ENCODE measurements at places on chromosomes 6 and 20. TPM values are rescaled to one million over a fixed set of nuclear protein-coding genes. Genes with fewer than 3 reads are reported as not detected.

The SMOC2 gene
- not detected for total RNA-seq

The TAF11 gene
- total RNA-seq, result 19.3 TPM

The CST2 gene
- not detected for total RNA-seq

The ZNF334 gene
- total RNA-seq, result not detected

The CLVS2 gene
- total RNA-seq, result 0.07 TPM

The TAAR1 gene
- not detected for total RNA-seq

The PIGU gene
- 25.1 TPM for total RNA-seq

The FAM209A gene
- 0.25 TPM for total RNA-seq

The PPP1R3G gene
- 1.7 TPM for total RNA-seq

The HLA-DRB1 gene
- not detected for total RNA-seq

The GOPC gene
- 15.8 TPM for total RNA-seq

The SIRPB1 gene
- total RNA-seq, result 0.63 TPM

The PRRT1 gene
- total RNA-seq, result 0.95 TPM

The SOBP gene
- 1.2 TPM for total RNA-seq

The PGC gene
- total RNA-seq, result not detected

The ARHGAP40 gene
- not detected for total RNA-seq

The GPX5 gene
- not detected for total RNA-seq

The CST7 gene
- total RNA-seq, result not detected

The C4A gene
- total RNA-seq, result 1.3 TPM

The TFEB gene
- total RNA-seq, result 5.5 TPM

The GHRH gene
- total RNA-seq, result not detected

The ATP6V1G2 gene
- 0.40 TPM for total RNA-seq

The PCED1A gene
- total RNA-seq, result 28.1 TPM

The EHMT2 gene
- 34.6 TPM for total RNA-seq

The TCF15 gene
- total RNA-seq, result not detected

The HLA-DQB2 gene
- not detected for total RNA-seq

The RBBP8NL gene
- total RNA-seq, result not detected

The IL17A gene
- total RNA-seq, result not detected

The SIRPD gene
- total RNA-seq, result not detected

The E2F1 gene
- 28.9 TPM for total RNA-seq

The SLC17A5 gene
- total RNA-seq, result 9.2 TPM

The MTFR2 gene
- 12.3 TPM for total RNA-seq

The AVP gene
- not detected for total RNA-seq

The SYCP2L gene
- total RNA-seq, result 3.2 TPM

The MRAP2 gene
- total RNA-seq, result 1.3 TPM

The FOXP4 gene
- 21.8 TPM for total RNA-seq

The C20orf144 gene
- total RNA-seq, result 0.10 TPM

The SNAP91 gene
- total RNA-seq, result 0.32 TPM

The LY86 gene
- total RNA-seq, result not detected

The KCNK5 gene
- total RNA-seq, result 1.00 TPM

The PSORS1C1 gene
- total RNA-seq, result 5.7 TPM

The SLC22A7 gene
- not detected for total RNA-seq

The SH3BGRL2 gene
- total RNA-seq, result 0.25 TPM

The NRM gene
- 30.4 TPM for total RNA-seq

The GTF3C6 gene
- 81.5 TPM for total RNA-seq

The MUCL3 gene
- total RNA-seq, result not detected
